ENCODE measurements at places on chromosomes 16 and 17.

DNA sequence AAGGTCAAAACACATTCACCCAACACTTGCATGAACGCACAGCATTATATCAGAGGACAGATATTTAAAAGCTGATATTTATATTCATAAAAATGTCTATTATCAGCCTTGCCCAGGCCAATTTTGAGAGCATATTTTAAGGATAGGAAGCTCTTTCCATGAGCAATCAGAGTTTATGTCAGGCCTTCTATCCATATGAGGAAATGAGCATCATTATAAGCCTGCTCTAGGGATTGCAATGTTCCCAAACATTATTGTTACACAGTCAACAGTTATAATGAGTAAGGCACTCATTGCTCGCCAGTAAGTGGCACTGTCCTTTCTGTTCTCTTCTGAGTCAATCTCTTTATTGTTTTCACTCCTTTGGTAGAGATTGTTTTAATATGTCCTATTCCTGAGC is 37.7 kb upstream of the DYNLRB2 start:
- DNase-seq, result no peak

DNA sequence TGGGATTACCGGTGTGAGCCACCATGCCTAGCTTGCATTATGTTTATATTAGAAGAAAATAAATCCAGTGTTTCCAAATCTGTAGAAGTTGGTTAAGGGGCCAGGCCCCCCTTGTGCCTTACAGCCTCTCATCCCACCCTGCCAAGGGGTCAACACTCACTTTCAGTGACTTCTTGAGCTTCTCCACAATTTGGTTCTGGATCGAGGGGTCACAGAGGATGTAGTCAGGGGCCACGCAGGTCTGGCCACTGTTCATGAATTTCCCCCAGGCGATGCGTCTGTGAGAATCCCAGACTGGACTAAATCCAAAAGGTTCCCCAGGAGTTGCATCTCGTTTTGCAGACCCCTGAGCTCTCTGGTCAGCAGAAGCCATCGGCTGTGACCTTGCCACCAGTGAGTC is 7.2 kb downstream of the ALDH3A1 start:
- no peak for DNase-seq

DNA sequence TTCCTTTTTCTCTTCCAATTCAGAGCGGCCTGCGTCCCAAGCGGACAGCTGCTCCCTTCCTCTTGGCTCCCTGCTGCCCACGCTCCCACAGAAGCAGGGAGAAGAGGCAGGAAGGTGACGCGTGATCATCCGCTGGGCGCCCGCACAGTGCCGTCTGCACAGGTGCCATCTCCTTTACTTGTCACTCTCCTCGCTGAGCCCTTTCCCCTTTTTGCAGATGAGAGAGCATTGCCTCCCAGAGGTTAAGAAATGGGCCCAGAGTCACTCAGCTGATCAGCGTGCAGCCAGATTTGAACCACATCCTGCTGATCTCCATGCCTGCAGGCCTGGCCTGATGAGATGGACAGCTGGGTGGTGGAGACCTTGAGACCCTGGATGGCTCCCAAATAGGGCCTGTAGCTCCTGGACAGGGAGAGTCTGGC is 299.8 kb downstream of the SEC14L1 start:
- DNase-seq, result peak; percentile 34

- peak; percentile 71 for DNase-seq
Observed at GRCh38 chr17:2398655-2399571, 1.9 kb downstream of the MNT start.

GRCh38 chr16:4263504-4264436 is 9.1 kb downstream of the TFAP4 start:
- DNase-seq, result no peak

- DNase-seq, result no peak
Observed at GRCh38 chr16:85906349-85906748, 7.4 kb downstream of the IRF8 start.
